ENCODE measurements at places on chromosomes 7 and 10. TPM values are rescaled to one million over a fixed set of nuclear protein-coding genes. Genes with fewer than 3 reads are reported as not detected.

- DNase-seq: no peak
These were observed 191.3 kb downstream of the HECW1 start for GRCh38 chr7:43303740-43304241.

GRCh38 chr7:25558605-25559004 lies 330.3 kb upstream of the NPVF start:
- DNase-seq: no peak

GRCh38 chr7:43390576-43390975 lies 192.3 kb upstream of the STK17A start:
- no peak for DNase-seq

DNA sequence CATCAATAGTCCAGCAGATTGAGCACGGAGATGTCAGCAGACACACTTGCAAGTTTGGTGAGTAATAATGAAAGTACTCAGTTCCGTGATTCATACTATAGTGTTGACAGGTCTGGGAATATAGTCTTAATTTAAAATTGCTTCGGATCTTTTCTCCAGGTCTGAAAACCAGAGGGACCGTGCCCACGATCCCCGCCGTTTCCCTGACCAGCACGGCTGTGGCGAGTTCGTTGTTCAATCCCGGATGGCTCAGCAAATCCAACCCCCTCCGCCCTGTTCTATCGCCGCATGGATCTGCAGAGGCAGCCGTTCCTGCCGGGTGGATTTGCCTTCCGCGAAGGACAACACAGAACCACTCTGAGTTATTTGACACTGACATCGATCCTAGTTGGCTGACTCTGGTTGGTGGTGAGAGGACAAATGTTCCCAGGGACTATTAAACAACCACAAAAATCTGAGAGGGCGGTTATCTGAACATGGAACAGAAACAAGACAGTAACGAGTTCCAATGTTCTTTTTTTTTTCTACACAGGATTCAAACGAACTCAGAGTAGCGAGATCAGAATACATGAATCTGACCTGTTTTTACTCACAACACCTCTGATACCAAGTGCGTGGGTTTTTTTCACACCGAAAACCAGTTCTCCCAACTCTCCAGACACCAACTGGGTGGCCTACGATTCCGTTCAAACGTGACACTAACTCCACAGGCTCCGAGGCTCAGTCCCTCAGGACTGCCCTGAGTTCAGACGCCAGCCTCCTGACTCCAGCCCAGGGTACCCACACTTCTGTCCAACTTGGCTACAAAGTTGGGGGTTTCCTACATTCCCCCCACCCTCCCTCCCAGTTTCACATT lies 52.7 kb downstream of the RBM17 start:
- peak; percentile 21 for DNase-seq

GRCh38 chr10:65320236-65321026 lies 1605.4 kb upstream of the LRRTM3 start:
- peak; percentile 4 for DNase-seq

GRCh38 chr7:148962823-148963582 lies 65.3 kb downstream of the PDIA4 start:
- DNase-seq: peak; percentile 86

DNA sequence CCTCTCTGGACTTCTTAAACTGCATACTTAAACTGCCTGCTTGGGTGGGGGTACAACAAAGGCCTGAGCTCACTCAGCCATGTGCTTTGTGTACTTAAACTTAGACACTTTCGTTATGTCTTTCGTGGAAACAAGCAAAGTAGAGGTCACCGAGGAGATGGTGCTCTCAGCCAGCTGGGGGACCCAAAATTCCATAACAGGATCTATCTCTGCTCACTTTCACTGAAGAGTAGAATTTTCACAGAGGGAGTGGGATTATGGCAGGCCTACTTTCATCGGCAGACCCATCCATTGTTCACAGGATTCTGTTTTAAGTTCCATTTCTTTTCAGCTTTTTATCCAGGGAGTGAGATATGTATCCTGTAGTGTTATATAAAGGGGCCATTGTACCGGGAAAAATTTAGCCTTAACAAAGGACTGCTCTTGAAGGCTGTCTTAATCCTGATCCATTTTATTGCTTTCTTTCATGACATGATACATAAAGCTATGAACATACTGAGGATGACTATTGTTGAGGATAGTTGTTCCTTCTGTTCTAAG lies 370.0 kb upstream of the GHITM start:
- DNase-seq: peak; percentile 23

- no peak for DNase-seq
These were observed 13.2 kb downstream of the ZNF488 start for GRCh38 chr10:47370878-47371277.

DNA sequence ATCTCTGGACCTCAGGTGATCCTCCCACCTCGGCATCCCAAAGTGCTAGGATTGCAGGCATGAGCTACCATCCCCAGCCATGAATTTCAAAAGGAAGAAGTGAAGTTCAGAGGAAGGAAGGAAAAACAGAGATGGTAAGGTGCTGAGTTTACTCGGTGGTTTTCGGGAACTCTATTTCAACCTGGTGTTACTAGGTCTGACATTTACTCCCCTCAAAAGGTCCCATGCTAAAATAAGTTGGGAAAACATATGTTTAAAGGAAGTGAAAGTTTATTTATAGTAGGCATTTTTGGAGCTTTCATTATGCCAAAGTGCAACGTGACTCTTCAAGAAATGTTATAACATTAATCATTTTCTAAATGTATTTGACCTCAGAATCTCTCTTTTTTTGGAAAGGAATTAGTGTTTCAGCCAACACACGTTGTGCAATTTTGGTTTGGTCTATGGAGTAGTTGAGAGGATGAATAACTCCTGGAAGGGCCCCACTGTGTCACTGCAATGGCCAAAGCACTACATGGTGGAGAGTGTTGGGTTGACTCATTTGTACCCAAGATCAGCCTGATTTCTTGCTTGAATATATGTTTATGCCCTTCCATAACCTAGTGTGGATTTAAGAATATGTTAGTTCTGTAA lies 114.7 kb upstream of the FAM171A1 start:
- no peak for DNase-seq

DNA sequence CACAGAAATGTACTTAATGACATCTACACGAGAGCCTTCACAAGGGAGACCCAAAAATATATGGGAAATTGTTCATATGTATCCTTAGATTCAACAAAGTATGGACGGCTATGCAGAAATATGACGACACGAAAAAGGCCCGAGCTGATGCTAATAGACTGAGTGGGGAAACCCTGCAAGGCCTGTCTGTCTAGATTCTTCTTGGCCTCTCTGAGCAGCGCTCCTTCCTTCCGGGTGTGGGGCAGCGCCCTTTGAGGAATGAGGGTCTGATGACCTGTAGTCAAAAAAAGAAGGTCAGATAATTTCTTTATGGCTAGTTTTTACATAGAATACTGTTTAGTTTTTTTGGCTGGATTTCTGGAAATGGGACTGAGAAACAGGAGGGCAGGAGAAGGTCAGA lies 192.8 kb upstream of the AKR1E2 start:
- no peak for DNase-seq

DNA sequence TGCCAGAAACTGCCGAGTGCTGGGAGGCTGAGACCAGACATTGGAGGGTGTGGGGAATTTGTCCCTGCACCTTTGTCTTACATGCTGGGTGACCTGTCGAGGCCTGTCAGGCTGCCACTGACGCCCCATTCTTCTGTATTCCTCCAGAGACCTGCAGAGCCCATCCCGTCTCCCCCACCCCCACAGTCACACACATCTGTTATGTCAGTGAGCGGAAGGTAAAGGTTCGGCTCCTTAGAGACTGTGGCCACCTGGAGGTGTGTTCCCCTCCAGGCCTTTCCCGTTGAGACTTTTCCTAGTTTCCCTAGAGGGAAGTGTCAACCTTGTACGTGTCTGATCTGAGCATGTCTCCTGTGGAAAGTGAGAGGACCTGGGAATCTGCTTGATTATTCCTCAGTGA lies 84.5 kb downstream of the ATXN7L1 start:
- DNase-seq: no peak

DNA sequence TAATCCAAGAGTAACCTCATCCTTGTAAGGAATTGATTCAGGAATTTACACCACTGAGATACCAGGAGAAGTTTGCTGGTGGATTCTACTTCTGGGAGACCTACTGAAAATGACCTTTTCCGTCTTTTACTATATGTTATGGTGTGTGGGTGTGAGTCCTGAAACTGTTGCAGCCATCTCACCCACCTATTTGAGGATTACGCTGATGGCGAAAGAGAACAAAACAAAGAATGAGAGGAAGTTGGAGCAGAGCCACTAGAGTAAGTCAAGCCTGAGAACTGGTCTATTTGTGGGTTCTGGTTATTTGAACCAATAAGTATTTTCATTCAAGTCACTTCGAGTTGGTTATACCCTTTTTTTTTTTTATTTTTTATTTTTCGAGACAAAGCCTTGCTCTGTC lies 12.7 kb upstream of the ABCC2 start:
- DNase-seq: no peak

GRCh38 chr7:151380199-151381097 lies 29.4 kb downstream of the WDR86 start:
- DNase-seq: no peak

DNA sequence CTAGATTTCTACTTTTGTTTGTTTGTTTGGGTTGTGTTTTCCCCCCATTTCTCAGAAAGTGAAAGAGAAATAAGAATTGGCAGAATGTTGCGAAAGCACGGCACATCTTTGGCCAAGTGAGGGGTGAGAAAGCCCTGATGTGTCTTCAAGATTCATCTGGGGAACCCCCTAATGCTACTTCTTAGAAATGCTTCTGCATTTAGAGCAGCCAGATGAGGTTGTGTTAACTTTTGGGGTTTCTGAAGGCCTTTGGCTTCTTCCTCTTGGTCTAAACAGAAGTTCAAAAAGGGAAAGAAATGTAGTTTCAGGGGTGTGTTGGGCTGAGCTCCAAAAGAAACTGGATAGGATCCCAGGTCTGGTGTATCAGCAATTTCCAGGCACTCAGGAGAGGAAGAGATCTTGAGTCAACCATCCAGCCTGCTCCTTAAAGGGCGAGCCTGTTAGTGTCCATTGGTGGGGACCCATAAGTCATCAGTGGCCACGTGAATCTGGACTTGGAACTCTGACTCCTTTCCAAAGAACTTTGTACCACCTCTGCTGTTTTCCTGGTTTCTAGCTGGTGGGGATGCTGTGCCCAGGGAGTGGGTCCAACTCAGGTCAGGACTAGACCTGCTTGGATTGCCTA lies 6.5 kb downstream of the DUSP5 start:
- DNase-seq: no peak

- DNase-seq: no peak
These were observed 727.3 kb downstream of the AUTS2 start for GRCh38 chr7:70325509-70326101.

- DNase-seq: no peak
These were observed 22.0 kb upstream of the FZD1 start for GRCh38 chr7:91242097-91242844.

Gene ZNF485
- 2.4 TPM for total RNA-seq

Gene FGFR2
- total RNA-seq: 0.21 TPM

Gene TCAF2
- total RNA-seq: 0.50 TPM

Gene TRIM56
- 7.5 TPM for total RNA-seq

Gene PIP
- not detected for total RNA-seq

Gene SLC18A2
- 0.11 TPM for total RNA-seq

Gene IQCE
- 26.2 TPM for total RNA-seq
